ENCODE measurements at places on chromosomes 7 and 10. TPM values are rescaled to one million over a fixed set of nuclear protein-coding genes. Genes with fewer than 3 reads are reported as not detected.

RBP3 gene
- not detected for total RNA-seq

DNA sequence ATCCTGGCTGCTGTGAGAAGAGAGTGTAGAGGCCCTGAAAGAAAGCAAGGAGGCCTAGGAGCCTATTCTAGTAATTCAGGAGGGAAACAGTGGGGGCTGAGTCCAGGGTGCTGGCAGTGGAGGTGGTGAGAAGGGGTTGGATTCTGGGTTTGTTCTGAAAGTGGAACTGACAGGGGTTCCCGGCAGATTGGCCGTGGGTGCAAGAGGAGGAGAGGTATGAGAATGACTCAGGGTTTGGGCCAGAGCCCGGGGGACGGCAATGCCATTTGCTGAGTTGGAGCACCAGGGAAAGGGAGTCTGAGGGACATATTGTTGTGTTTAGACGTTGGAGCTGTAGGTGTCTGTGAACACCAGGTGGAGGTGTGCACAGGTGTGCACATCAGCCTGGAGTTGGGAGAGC lies 38.5 kb downstream of the NPTX2 start:
- ATAC-seq = no peak

HTR7 gene
- total RNA-seq = 0.28 TPM

CFAP43 gene
- total RNA-seq = 0.16 TPM

DNA sequence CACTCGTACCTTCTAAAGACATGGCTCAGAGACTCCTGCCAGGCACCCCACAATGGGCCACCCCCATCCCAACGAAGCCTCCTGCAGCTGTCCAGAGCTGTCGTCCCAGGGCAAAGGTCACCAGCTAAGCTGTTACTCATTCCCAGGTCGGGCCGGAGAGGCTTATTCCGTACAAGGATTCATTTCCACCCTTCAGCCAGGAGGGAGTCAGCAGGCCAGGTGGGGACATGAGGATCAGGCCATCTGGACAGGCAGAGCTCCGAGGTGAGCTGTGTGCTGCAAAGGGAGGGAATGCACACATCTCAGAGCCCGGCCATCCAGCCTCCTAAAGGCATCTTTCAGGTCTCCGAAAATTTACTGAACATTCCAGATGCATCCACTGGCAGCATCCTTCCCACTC lies 63.9 kb upstream of the NANOS1 start:
- ATAC-seq = no peak

GLI3 gene
- 0.74 TPM for total RNA-seq

DNA sequence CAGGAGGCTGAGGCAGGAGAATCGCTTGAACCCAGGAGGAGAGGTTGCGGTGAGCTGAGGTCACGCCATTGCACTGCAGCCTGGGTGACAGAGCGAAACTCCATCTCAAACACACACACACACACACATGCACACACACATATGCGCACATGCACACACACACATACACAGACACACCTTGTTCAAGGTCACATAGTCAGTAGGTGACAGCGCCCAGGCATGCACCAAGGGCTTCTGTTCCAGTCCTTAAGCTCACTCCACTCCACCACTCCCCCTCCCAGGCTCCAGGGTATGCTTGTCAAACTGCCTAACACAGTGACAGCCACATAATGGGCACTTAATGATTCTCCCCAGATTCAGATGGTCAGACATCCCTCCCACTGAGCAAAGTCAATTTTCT lies 37.0 kb downstream of the KCNMA1 start:
- no peak for ATAC-seq

- ATAC-seq = no peak
Observed at GRCh38 chr10:25522946-25523608, 348.3 kb downstream of the GPR158 start.

- ATAC-seq = no peak
Observed at GRCh38 chr10:124748953-124749645, 4.9 kb upstream of the FAM53B start.

DNA sequence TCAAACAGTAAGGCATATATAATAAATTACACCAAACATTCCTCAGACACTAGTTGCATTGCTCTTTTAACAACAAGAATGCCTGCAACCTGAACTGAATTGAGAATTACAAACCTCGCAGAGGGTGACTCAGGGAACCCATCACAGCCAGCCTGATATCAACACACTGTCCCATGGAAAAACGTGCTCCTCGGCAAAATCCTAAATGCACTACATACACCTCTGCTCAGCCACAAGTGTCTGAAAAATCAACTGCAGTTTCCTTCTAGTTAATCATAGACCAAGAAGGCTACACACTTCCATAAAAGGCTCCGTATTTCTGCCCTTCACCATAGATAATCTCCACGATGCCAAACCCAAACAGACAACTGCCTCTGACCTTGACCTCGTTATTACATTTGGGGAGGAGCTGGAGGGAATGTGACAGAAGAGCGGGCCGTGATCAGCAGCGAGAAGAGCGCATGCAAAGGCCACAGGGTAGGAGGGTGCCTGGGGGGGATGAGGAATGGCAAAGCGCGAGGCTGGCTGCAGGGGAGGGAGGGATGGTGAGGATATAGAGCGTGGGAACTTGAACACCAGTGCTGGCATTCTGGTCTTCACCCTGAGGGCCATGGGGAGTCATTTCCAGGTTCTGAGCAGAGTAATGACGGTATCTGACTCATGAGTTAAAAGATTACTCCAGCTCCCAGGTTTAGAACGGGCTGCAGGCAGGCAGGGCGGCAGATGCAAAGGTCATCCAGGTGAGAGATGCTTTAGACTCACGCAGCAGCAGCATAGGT lies 201.9 kb upstream of the FRMD4A start:
- ATAC-seq = peak; percentile 63

DNA sequence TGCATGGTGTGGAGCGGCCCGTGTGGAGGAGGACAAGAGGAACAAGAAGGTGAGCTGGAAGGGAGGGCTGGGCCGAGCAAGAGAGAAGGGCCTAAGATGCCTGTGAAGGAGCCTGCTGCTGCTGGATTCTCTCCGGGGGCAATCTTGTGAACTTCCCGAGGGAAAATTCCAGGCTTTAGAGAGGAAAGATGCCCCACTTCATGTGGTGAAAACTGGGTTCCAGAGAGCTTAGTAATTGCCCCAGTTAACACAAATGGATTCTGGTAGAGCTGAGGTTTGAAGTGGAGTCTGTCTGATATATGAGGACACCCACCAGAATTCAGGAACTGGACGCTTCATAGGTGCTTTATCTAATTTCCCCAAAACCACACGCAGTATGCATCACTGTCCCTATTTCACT lies 114.1 kb upstream of the ZMIZ1 start:
- no peak for ATAC-seq

ADIRF gene
- total RNA-seq = not detected

GRCh38 chr10:106935978-106936451 lies 228.5 kb downstream of the SORCS1 start:
- no peak for ATAC-seq

DNA sequence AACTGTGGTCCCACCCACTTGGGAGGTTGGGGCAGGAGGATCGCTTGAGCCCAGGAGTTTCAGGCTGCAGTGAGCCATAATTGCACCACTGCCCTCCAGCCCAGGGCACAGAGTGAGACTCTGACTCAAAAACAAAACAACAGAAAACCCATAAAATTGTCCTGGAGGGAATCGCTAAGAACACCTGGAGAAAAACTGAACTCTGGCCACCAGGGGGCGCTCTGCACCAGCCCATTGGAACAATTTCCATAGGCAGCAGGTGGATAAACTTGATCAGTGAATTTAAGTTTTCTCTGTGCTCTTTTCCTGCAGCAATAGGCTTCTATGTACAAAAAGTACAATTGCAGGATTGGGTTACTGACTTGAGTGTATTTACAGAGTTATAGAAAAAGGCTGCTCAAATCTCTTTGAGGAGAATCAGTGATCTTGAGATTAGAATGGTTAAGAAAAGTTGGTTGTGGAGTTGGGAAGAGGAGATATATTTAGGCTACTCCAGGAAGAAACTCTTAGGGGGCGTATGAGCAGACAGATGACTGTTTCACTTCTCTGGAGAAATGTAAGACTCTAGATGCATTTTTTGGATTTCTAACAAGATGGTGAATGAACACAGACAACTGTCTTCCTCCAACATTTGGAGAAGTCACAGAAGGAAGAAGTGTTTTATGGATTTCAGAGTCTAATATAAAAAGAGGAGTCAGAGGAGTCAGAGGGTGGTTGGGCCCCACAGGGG lies 274.9 kb upstream of the GALNT17 start:
- ATAC-seq = no peak

DNA sequence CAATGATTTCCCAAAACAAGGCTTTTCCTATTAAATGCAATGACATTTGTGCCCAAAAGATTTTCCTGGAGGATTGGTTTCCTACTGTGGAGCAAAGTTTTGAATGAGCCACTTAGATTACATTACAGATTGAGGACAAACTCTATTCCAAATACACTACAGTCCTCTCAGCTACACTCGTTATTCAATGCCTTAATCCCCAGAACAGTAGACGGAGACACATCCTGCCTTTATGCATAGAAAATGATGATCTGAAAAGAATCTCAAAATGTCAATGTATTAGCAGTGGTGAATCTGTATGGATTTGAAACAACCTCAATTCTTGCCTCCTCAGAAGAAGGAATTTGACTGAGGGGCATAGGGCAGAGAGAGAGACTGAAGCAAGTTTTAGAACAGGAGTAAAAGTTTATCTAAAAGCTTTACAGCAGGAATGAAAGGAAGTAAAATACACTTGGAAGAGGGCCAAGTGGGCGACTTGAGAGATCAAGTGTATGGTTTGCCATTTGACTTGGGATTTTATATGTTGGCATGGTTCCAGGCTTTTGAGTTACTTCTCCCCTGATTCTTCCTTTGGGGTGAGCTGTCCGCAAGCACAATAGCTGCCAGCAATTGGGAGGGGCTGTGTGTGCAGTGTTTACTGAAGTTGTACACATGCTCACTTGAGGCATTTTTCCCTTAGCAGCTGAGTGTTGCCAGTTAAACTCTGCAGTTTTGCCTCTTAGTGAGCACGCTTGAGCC lies 891.9 kb upstream of the MBL2 start:
- no peak for ATAC-seq
